ENCODE measurements at places on chromosomes 1 and 21.

DNA sequence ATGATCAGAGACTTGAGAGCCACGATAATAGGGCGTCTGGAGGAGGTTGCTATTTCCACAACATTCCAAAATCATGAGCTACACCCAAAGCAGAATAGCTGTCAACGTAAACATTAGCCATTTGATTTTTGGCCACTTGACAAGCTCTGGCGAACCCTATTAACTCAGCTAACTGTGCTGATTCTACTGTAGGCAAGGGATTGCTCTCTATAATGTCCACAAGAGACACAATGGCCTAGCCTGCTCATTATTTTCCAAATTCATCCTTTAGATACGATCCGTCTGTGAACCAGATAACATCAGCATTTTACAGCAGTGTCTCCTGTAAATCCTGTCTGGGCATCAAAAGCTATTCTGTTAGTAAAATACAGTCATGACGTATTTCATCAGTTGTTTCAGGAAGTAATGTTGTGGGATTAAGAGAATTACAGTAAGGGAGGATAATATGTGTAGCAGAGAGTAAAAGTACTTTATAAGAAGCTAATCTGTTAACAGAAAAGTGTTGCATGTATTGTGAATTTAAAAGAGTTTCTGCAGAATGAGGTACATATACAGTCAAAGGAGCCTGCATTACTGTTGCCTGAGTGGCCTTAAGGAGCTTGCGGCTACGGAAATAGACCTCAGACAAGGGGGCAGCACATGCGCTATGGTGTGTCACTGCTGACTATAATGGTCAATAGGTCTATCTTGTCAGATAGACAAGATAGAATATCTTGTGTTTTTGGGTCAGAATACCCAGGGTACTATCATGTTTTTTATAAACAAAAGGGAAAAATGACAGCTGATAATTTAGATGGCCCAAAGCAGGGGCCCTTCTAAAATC, 44.9 kb upstream of the TINAGL1 start:
- DNase-seq, result no peak

DNA sequence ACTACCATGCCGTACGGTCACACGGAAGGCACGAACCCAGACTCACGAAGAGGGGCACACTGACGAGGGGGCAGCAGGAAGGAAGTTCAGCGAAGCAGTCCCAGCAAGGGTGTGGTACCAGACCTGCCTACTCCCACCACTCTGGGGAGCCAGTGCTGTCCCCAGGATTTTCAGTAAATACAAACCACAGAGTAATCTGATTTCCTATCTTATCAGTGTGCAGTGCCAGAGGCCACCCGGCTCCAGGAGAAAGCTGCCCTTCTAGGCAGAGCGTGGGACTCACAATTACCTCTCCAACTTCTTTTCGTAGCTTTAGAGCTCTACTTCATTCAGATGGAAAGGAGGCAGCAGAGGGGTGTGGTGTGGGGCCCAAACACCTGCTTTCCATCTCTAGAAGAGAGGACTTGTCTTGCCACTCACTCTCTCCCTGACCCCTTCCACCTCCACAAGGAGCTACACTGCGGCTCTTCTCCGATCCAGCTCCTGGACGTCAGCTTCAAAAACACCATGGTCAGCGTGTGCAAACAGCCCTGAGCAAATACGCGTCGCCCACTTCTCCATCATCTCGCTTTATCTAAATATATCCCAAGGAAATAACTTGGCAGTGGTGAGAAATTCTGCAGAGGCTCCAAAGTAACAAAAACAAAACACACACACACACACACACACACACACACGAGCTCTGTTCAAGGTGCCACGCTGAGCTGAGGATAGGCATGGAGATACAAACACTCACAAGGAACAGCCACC, 98.5 kb downstream of the MRPL37 start:
- DNase-seq, result no peak

- no peak for DNase-seq
Observed at GRCh38 chr1:153251988-153252387, 7.5 kb upstream of the LORICRIN start.

DNA sequence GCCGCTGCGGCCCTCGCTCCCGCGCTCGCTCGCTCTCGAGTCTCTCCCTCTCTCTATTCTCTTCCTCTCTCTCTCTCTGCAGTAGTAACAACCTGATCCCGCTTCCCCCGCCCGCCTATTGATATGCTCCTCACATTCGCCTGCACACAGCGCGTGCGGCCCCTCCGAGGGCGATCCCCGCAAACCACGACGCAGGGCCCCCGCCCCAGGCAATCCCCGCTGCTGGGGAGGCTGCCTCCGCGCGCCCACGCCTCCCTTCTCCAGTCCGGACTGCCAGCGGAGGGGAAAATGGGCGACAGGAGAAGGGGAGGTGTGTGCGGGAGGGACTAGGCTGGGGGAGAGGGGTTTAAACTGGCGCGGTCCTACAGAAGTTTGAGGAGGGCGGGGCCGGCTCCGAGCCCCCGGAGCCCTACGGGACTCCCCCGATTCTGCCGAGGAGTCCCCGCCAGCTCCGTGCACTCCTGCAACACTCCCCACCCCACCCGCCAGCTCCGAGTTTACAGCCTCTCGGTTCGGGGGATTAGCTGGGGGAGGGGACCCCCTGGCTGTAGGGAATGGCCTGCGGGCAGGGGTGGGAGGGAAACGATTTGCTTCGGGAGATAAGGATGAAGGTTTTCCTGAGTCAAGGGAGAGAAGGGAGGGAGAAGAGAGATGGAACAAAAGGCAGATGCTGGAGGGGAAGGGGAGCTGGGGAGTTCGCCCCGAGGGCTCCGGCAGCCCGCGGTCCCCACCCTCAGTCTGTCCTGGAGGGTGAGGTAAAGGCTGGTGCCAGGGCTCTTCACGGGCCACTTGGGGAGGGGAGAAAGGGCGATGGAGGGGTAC, 66.6 kb downstream of the SYT2 start:
- peak; percentile 18 for DNase-seq

- DNase-seq, result no peak
Observed at GRCh38 chr1:25811384-25812082, 8.2 kb upstream of the MTFR1L start.

- DNase-seq, result no peak
Observed at GRCh38 chr1:53163291-53163768, 20.9 kb upstream of the SLC1A7 start.

Data from stimulated activated CD4-positive, alpha-beta T cell treated with anti-CD3 and anti-CD28 coated beads, Interleukin-4, amount 100 ng/mL, for 4 hours (primary cell).